ENCODE measurements at places on chromosomes 7 and 10.

DNA sequence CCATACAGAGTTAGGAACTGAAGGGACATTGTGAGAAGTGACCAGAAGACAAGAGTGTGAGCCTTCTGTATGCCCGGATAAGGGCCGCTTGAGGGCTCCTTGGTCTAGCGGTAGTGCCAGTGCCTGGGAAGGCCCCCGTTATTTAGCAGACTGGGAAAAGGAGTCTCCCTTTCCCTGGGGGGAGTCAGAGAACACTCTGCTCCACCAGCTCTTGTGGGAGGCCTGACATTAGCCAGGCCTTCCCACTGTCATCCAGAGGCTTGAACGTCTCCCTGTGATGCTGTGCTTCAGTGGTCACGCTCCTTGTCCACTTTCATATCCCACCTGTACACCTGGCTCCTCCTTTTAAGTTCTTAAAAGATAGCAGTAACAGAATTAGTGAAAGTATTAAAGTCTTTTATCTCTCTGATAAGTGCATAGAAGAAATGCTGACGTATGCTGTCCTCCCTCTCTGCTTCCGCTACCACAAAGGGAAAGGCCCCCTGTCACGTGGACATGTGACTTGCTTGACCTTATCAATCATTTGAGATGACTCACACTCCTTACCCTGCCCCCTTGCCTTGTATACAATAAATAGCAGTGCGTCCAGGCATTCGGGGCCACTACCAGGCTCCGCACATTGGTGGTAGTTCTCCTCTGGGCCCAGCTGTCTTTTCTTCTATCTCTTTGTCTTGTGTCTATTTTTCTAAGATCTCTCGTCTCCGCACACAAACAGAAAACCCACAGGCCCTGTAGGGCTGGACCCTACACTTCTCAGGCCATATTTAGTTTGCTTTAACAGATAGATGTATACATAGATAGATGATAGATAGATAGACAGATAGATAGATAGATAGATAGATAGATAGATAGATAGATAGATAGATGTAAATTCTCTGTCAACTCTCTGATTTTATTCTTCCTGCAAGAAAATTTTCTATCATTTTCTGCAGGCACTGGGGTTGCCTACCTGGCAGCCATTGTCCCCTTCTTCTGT lies 131.5 kb upstream of the JCAD start:
- DNase-seq = no peak

DNA sequence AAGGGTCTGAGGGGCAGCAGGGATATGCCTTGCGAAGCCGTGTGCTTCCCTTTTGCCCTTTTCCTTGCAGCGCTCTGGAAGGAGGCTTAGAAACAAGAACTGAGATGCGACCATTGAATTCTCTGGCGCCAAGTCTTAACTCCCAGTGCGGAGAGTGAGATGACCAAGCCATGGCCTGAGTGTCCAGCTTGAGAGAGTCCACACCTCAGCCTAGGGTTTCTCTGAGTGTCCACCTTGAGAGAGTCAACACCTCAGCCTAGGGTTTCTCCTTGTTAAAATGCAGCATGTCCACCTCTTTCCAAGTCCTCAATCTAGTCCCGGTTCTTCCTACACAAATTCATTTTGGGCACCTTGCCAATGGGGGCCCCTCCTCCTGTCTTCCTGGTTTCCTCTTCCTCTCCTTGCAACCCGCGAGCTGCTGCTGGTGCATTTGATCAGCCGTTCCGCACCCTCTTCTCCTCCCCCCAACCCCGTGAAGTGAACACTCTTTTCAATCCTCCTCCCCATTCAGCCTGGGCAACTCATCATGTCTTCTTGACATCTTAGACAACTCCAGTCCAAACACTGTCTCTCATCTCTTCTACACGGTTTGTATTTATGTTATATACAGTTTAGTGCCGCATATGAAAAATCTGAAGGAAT lies 178.2 kb upstream of the PITRM1 start:
- DNase-seq = no peak

- no peak for DNase-seq
Measured at GRCh38 chr7:130092598-130092997, 22.3 kb downstream of the KLHDC10 start.

- no peak for DNase-seq
Measured at GRCh38 chr10:30752481-30752881, 122.9 kb upstream of the LYZL2 start.

DNA sequence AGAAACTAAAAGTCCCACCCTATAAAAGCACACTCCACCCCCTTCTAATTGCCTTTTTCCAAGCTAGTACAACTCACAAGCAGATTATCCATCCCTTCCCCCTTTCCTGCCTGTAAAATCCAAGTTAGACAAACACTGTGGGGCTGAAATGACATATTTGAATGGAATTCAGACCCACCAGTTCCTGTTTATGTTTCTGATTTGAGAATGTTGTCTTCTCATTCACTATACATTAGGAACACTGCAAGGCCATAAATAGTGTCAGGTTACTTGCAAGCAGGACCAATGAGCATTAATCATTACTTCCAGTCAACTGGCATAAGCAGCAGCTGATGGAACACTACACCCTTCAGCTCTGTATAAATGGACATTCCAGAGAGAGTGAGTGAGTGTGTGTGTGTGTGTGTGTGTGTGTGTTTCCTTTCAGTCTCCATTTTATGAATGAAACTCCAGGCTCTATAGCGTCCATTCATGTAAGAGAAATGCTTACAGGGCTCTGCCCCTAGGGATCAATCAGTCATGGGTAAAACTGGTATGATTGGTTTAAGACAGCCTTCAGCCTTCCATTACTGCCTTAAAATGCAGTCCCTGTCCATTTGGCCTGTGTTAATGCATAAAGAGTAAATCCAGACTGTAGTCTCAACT lies 69.3 kb downstream of the ETV1 start:
- DNase-seq = peak; percentile 75

DNA sequence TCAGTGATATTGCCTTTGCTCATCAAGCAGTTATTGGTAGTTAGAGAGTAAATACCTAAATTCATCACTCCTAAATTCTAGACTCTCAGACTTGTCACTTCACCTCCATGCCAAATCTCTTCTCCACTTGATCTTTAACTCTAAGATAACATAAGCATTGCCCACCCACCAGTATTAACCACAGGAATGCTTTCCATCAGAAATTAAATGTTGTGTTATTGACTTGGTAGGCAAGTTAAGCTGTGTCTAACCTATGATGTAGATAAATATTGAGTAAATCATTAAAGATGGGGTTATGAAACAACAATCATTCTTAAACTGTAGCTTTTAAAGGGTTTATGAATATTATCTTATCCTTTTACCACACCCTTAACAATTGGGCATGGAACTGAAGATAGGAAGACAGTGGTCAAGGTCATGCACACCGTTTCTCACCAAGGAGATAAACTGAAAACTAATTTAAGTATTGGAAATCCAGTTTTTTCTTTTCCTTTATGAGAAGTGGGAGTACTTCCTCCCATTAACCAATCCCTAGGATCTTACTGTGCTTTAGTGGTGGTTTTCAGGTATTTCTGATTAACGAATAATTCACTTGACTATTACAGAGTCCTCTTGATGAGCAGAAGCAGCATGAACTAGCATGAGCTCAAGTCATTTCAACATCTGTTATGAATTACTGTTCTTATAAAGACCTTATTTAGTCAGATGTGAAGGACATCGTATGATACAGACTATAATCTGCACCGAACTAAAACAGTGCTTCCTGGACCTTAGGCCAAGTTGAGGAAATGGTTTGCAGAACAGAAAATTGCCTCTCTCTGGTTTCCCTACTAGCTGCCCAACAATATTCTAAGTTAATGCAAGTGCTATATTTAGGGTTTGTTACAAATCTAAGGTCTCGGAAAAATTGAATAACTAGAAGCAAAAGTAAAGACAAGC lies 142.0 kb downstream of the LCOR start:
- DNase-seq = no peak

DNA sequence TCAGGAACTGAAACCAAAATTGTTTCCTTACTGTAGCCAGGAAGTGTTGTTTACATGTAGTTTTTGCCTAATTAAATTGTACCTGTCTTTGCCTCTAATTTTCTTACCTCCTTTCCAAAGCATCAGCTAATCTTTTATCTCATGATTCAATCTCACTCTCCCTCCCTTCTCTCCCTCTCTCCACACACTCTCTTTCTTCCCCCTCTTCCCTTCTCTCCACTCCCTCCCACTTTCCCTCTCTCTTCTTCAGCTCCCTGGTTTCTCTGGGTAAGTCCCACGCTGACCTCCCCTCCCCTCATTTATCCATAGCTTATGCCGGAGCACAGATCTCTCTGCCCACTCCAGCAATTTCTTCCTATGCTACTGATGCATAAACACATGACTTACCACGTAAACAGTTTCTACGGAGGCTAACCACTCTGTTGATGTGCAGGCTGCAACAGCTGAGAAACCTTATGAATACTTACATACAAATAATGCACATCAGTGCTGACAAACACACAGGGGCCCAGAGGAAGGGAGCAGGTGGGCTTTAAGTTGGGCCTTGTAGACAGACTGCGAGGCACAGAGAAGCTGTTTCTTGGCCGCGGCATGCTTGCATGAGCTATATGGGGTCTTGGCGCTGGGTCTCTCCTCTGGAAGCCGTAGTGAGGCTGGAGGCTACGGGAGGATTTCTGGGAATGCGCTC lies 174.4 kb upstream of the PLXNA4 start:
- no peak for DNase-seq

GRCh38 chr7:128781126-128781525 lies 5.5 kb upstream of the OPN1SW start:
- DNase-seq = peak; percentile 88

GRCh38 chr7:121954803-121955202 lies 81.8 kb downstream of the PTPRZ1 start:
- DNase-seq = peak; percentile 50

DNA sequence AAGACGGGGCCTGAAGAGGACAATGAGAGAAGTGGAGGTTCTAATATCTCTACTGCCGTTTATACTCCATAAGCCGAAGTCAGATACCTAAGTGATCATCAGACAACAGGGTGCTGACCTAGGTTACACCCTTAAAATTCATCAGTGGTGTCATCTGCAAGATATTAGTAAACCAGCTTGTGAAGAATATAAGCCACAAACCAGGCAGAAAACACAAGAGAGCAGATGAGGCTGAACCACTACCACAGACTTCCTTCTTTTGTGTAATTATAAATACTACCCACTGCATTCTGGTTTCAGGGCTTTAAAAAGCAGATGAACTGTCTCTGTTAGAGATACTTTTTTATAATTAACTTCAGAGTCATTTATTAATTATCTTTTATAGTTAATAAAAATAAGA lies 69.0 kb upstream of the LRRC17 start:
- no peak for DNase-seq

DNA sequence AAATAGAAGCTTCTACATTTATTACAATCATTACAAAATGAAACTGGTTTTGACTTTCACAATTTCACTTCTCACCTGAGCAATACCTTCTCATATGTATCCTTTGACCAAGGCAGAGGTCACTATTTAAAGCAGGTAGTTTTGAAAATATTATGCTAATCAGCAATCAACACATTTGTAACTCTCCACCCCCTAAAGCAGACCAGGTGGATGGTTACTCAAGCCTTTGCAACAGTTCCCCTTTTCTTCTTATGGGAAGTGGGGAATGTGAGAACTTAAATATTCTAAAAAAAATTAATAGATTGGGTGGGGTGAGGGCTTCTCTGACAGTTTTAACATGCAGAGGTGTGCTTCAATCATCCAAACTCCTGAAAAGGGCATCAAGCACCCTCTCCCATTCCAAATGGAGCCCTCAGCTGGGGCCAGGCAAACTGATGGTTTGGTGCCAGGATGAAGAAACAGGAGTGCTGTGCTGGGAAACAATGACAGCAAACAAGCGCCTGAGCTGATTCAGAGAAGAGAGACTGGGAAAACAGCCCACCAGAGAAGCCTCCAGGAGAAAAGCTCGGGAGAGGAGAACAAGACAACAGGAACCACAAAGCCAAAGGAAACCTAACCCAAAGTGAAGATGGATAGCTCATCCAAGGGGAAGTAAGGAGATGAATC lies 17.1 kb downstream of the RAPGEF5 start:
- no peak for DNase-seq
